ENCODE measurements at places on chromosomes 11 and 22.

- DNase-seq: no peak
Observed at GRCh38 chr11:119899997-119900396, 171.0 kb upstream of the NECTIN1 start.

GRCh38 chr11:117201658-117202305 is 2.6 kb downstream of the TAGLN start:
- DNase-seq: no peak

GRCh38 chr11:62393061-62393611 is 25.7 kb upstream of the SCGB1A1 start:
- no peak for DNase-seq

DNA sequence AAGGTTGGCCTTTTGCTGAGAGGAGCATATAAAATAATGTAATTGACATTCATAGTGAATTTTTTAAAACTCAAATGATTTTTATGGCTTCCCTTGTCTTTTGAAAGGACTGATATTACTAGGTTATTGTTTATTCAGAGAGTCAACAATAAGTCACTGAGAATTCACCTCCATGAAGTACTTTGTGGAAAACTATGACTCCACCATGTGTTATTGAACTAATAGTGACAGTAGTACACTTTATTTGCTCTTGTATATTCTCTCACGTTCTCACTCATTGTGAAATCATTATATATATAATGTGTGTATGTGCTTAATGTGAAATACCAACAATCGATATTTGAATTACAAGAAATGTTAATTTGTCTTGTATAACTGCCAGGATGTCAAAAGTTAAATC is 267.4 kb upstream of the CCDC179 start:
- no peak for DNase-seq

- DNase-seq: no peak
Observed at GRCh38 chr11:1235901-1236315, 13.0 kb downstream of the MUC5B start.

DNA sequence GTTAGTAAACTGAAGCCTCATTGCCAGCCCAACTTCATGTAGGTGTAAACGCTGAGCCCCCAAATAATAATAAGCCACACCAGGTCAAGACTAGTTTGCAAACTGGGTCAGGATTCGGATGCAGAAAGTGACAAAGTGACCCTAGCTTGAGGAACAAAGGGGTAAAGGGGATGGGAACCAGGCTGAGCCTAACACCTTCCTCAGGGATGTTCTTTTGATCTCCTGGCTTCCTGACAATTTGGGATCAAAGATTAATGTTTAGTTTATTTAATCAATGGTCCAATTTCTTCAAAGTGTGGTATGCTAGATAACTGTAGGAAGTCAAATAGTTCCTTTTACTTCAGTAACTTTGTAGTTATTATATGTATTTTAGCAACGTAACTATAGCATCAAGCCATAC is 9.9 kb downstream of the GLYATL1 start:
- no peak for DNase-seq

DNA sequence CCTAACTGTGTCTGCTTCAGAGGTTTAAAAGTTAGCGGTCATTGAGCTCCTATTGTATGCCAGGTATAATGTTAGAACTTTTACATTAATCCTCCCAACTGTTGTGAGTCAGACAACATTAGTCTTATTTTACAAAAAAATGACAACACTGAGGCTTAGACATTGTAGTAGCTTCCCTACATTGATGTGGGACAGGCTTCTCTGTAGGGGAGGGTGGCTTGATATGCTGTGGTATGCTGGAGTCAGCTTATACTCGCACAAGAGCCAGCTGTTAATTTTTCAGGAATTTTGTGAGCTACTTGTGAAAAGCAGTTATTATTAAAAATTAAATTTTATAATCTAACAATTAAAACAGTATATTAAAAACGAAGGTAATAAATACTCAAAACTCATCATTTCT is 64.8 kb upstream of the NAV2 start:
- DNase-seq: no peak

Data from stimulated activated CD4-positive, alpha-beta T cell treated with anti-CD3 and anti-CD28 coated beads, Interleukin-12 subunit alpha, Interleukin-12 subunit beta, amount 100 ng/mL, for 48 hours (primary cell).